Stimulated activated CD8-positive, alpha-beta memory T cell treated with anti-CD3 and anti-CD28 coated beads, Interleukin-15, amount 100 ng/mL, for 48 hours (primary cell): ENCODE measurements at places on chromosomes 7 and 10.

- DNase-seq, result no peak
Observed at GRCh38 chr10:50554995-50555568, 68.7 kb downstream of the SGMS1 start.

GRCh38 chr7:36545291-36545690, 155.6 kb downstream of the ANLN start:
- no peak for DNase-seq

GRCh38 chr10:44306147-44306710, 78.7 kb downstream of the CXCL12 start:
- DNase-seq, result no peak

DNA sequence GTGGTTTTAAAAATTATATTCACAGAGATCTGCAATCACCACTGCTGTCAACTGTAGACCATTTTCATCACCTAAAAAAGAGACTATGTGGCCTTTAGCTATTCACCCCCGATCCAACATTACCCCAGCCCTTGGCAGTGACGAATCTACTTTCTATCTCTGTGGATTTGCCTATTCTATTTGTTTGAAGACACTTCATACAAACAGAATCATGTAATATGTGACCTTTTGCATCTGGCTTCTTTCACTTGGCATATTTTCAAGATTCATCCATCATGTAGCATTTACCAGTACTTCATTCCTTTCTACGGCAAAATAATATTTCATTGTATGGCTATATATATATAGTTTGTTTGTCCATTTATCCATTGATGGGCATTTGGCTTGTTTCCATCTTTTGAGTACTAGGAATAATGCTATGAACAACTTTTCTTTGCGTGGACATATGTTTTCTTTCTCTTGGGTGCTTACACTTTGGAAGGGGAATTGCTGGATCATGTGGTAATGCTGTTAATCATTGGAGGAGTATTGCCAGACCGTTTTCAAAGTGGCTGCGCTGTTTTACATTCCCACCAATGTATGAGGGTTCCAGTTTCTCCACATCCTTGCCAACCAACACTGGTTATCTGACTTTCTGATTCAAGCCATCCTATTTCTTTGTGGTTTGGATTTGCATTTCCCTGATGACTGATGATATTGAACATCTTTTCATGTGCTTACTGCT, 22.3 kb downstream of the ADAMTS14 start:
- no peak for DNase-seq

DNA sequence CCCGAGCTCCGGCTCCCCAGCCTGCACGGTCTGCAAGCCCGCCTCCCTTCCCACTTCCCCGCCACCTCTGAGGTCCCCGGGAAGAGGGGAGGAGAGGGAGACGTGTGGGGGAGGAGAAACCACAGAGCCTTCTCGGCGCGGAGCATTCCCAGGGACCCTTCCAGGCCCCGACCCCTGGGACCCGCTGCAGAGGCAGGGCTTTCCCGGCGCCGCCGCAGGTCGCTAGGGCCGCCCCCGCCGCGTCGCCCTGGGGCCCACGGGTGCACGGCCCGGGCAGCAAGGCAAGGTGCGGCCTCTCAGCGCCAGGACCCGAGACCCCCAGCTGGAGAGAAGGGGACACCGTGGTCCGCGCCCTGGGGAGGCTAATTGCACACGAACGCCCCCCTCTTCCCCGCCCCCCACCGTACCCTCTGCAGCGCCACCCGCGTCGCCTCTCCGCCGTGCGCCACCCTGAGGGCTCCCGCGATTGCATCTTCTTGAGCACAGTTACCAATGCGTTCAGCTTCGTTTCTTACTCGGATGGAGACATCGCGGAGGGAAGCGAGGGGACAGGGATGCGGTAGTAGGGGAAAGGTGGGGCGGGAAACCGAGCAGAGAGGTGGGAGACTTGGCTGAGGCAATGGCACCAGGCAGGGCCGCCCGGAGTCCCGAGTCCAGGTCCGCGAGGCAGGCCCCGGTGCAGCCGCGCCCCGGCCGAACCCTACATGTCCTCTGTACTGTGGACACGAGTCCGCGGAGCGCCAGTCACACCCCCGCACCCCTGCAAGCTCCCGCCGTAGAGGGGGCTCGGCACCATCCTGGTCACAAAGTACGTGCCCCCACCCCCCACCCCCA, 28.9 kb downstream of the SKIDA1 start:
- no peak for DNase-seq

DNA sequence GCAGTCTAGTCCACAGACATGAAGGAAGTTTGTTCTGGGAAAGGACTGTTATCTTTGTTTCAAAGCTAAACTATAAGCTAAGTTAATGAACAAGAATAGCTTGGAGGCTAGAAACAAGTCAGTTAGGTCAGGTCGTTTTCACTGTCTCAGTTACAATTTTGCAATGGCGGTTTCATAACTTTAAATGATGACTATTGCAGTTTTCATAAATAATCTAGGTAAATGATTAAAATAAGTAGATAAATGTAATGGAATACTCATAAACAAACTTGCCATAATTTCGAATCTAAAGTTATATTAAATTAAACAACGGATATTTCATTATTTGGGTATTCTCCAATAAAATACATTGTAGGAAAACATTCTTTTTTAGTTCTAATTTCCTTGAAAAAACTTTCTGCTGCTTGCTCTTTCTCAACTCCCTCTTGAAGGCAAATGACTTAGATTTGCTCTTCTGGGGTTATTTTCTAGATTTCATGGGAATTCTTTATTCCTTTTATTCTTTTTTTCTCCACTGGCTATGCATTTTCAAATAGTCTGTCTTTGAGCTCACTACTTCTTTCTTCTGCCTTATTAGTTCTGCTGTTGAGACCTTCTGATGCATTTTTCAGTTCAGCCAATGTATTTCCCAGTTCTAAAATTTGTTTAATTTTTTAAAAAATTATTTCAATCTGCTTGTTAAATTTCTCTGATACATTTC, 103.8 kb upstream of the APBB1IP start:
- DNase-seq, result no peak

GRCh38 chr7:22726345-22726906, 574 bp upstream of the IL6 start:
- peak; percentile 22 for DNase-seq
